ENCODE measurements at places on chromosomes 3 and 15.

GRCh38 chr3:12982619-12983101, 90.6 kb downstream of the IQSEC1 start:
- H3K27me3 ChIP-seq, result no peaks in the 10 kb centered on the region
- peaks cover 15% of the 10 kb centered on the region for H3K4me1 ChIP-seq
- peaks cover 6% of the 10 kb centered on the region for H3K36me3 ChIP-seq
- DNase-seq, result no peak

DNA sequence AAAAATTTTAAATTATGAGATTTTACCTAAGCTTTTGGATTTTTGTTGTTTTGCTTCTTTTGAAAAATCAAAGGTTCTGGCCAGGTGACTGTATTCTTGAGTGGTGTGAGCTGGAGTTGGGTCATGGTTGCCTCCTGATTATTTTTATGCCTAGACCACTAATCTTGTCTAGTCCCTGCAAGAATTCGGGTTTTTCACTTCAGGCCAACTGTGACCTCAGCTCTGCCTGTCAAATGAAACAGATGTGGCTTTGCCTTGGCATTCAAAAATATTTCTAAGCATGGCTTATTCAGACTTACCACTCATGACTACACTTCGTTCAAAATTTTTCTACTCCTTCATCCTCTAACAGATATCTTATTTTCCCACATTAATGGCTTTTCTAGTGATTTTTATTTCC, 25.4 kb upstream of the CDV3 start:
- H3K4me1 ChIP-seq, result no peaks in the 10 kb centered on the region
- no peak for DNase-seq
- H3K4me3 ChIP-seq, result no peak overlapping the region
- no peaks in the 10 kb centered on the region for H3K36me3 ChIP-seq

- H3K27ac ChIP-seq, result peak overlapping the region; percentile 92
- no peak for DNase-seq
- H3K4me1 ChIP-seq, result peaks cover 84% of the 10 kb centered on the region
These were observed 30.5 kb downstream of the KLF13 start for GRCh38 chr15:31357148-31357547.

DNA sequence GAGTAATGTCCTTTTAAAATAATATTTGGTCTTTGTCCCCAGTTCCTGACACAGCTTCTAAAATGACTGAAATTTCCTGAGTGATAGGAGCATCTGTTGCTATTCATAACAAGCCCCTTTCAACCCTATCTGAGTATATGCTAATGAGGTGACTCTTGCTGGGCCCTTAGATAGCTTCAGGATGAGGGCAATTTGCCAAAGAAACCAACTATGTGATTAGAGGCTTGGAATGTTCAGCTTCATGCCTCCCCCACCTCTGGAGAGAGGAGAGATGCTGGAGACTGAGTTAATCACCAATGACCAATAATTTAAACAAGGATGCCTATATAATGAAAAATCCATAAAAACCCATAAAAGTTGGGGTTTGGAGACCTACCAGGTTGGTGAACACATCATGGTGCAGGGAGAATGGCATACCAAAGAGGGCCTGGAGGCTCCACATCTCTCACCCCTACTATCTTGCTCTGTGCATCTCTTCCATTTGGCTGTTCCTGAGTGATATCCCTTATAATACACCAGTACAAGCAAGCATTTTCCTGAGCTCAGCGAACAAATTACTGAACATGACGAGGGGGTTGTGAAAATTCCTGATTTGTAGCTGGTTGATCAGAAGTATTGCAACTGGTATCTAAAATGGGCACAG, 189.2 kb downstream of the ECT2 start:
- DNase-seq, result no peak
- H3K36me3 ChIP-seq, result no peaks in the 10 kb centered on the region
- H3K27ac ChIP-seq, result no peak overlapping the region
- H3K4me3 ChIP-seq, result no peak overlapping the region
- no peaks in the 10 kb centered on the region for H3K27me3 ChIP-seq

DNA sequence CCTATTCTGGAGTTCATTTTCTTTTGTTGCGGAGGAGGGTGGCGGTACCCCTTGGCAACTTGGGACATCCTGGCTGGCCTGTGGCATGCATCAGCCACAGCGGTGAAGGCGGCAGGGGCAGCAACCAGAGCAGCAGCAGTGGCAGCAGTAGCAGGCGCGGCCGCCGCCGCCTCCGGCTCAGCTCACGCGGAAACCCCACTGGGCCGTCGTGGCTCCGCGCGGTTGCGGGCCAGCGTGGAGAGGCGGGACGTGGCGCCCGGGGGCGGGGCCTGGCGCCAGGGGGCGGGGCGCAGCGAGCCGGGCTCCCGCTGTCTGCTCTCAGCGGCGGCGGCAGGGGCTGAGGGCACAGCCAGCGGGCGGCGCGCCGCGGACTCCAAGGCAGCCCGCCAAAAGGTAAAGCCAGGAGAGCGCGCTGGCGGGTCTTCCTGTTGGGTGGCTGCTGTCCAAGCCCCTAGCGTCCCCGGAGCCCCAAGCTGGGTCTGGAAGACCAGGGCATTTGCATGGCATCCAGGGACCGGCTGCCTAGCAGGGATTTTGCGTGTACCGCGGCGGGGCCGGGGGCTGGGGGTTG, 334.4 kb upstream of the THRB start:
- no peaks in the 10 kb centered on the region for H3K36me3 ChIP-seq
- peaks cover 23% of the 10 kb centered on the region for H3K27me3 ChIP-seq
- DNase-seq, result no peak
- H3K27ac ChIP-seq, result no peak overlapping the region

DNA sequence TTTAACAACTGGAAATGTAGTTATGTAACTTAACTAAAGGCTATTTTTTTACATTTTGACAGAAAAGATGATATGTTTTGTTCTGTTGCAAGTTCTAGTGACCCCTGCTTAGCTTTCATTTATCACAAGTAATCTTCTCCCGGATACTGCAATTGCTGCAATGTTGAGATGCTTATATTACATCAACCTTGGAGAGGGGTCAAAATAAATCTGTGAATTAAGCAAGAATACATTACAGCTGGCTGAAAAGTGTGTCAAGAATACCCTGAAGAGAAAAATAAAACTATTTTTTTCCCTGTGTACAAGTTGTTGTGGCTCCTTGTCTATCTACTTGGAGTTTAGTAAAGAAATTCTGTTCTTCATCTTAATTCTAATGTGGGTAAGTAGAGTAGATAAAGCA, 232.1 kb upstream of the GOLIM4 start:
- no peak overlapping the region for H3K4me3 ChIP-seq
- no peaks in the 10 kb centered on the region for H3K36me3 ChIP-seq
- no peaks in the 10 kb centered on the region for H3K27me3 ChIP-seq
- H3K4me1 ChIP-seq, result no peaks in the 10 kb centered on the region

DNA sequence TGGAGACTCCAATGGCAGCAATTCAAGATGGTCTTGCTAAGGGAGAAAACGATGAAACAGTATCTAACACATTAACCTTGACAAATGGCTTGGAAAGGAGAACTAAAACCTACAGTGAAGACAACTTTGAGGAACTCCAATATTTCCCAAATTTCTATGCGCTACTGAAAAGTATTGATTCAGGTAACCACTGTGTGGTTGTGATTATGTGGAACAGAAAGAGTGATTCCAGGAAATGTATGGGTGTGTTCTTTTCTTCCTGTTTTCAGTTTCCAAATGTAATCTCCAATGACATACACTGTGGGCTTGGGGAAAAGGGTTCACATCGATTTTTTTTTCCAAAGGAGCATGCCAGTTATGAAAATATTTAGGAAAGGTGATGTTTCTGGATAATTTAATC, 10.9 kb downstream of the SCG3 start:
- DNase-seq, result no peak
- H3K4me1 ChIP-seq, result peaks cover 19% of the 10 kb centered on the region
- peaks cover 42% of the 10 kb centered on the region for H3K27me3 ChIP-seq
- no peak overlapping the region for H3K27ac ChIP-seq

DNA sequence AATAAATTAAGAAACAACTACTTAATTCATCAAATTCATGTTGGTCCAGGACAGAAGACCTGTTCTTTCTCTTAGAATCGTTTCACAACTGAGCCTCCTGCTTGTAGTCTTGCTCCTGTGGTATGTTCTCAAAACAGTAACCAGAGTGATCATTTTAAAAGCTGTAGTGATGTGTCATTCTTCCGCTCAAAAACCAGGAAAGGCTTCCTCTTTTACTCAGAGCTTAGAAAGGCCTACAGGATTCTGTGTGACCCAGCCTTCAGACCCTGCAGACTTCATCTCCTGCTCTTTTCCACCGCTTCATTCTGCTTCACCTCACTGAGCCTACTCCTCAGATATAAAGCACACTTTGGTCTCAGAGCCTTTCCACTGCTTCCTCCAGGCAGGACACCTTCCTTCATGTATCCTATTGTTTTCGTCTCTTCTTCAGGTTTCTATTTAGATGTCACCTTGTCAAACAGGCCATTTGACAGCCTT, 22.7 kb downstream of the ST6GAL1 start:
- no peak for DNase-seq
- peak overlapping the region; percentile 74 for H3K27ac ChIP-seq
- no peaks in the 10 kb centered on the region for H3K27me3 ChIP-seq
- H3K36me3 ChIP-seq, result peaks cover 90% of the 10 kb centered on the region
- peak overlapping the region; percentile 27 for H3K4me3 ChIP-seq

- H3K4me3 ChIP-seq, result no peak overlapping the region
- H3K27ac ChIP-seq, result no peak overlapping the region
- no peak for DNase-seq
- H3K4me1 ChIP-seq, result no peaks in the 10 kb centered on the region
- H3K36me3 ChIP-seq, result no peaks in the 10 kb centered on the region
- peaks cover 17% of the 10 kb centered on the region for H3K27me3 ChIP-seq
These were observed 132.6 kb downstream of the PLD1 start for GRCh38 chr3:171677706-171678105.

DNA sequence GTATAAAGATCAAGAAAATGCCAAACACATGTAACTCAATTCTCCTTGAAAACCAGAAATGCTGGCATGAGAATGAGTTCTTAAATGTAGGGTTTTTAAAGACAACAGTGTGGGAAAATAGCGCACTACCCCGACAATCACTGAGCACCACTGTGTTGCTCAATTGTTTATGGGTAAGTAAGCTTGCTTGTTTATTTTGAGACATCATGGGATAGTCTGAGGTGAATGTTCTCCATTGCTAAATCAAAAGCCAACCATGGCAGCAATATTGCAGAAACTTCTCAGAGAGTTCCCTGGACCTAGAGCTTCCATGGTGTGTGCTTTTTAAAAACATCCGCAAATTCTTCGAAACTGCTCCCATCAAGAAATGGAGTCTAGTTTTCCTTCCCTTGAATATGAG, 62.7 kb downstream of the CERS3 start:
- no peaks in the 10 kb centered on the region for H3K27me3 ChIP-seq
- no peaks in the 10 kb centered on the region for H3K4me1 ChIP-seq
- no peak overlapping the region for H3K4me3 ChIP-seq
- no peak overlapping the region for H3K27ac ChIP-seq

All from activated T-helper 2 cell treated with anti-CD3 and anti-CD28 coated beads, Interferon-gamma antibody, Interleukin-2, Interleukin-4, amounts not matched to agents 10 μg/mL and 5 μg/mL and 100 μg/mL, durations not matched to agents 14 hours and 24 hours and 36 hours (primary cell).